ENCODE measurements at places on chromosomes 4 and X.

GRCh38 chr4:82415922-82416365 is 14.3 kb downstream of the HNRNPDL start:
- no peak for DNase-seq

DNA sequence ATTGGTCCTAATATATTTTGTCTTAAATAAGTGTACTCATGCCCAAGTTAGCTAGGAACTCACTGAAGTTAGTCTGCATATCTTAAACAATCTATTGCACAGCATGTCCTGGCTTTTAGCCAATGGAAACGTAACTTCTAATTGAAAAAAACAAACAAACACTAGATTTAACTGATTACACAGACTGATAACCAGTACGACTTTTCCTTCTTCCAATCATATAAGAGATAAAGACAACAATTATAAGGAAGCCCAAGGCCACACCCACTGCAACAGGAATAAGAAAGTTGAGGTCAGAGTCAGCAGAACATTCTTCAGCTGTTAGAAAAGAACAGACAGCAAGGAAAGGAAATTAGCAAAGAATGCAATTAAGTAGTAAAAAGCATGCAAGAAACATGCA is 40.8 kb downstream of the LAMP2 start:
- no peak for DNase-seq

DNA sequence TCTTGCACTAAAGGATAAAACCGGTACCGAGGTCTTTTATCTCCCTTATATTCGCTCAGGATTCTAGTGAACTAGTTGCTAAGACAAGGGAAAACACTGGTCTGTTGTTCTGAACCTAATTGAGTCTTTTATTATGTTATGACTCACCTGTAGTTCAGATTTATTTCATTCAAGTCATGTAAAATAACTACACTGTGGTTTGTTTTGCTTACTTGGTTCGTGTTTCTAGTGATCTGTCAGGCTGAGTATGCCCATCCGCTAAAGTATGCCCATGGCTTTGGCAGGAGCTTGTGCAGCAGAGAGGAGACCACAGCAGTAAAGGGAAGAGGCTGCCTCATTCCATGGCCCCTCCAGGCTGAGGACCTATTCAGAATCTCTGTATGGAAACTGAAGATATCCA is 126.1 kb downstream of the AFF1 start:
- DNase-seq: no peak

GRCh38 chr4:170138580-170139194 is 48.9 kb upstream of the AADAT start:
- peak; percentile 39 for DNase-seq

DNA sequence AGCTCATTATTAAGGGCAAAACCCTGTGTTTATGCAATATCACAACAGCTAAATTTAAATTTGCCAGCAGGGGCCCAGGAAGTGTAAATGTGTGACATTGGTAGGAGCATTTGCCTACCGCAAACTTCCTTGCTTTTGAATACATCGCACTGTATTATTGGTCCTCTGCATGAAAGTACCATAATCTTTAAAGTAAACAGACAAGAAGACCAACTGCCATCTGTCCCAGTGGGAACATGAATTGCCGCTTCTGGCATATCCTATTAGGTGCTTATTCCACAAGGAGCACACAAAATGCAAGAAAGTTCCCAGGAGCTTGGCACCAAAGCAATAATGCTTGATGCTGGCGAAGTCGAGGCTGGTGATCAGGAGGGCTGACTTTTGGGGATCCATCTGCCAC is 51.3 kb downstream of the SOD3 start:
- no peak for DNase-seq

DNA sequence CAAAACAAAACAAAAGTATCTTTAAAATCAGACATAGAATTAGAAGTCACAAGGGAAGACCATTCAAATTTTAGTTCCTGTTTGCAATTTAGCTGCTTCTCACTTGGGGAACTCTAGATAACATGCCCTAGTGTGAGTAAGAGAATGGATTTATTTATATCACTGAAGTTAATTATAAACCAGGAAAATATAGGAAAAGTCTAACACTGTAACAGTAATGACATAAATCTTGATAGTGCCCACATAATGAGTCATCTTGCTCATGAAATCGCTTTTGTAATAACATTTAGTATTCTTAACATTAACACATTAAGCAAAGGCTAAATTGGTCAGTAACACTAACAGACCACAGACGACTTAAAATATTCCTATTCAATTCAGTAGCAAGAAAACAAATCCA is 710.7 kb downstream of the STPG2 start:
- no peak for DNase-seq

- no peak for DNase-seq
Observed at GRCh38 chrX:96770315-96770714, 85.7 kb downstream of the DIAPH2 start.

DNA sequence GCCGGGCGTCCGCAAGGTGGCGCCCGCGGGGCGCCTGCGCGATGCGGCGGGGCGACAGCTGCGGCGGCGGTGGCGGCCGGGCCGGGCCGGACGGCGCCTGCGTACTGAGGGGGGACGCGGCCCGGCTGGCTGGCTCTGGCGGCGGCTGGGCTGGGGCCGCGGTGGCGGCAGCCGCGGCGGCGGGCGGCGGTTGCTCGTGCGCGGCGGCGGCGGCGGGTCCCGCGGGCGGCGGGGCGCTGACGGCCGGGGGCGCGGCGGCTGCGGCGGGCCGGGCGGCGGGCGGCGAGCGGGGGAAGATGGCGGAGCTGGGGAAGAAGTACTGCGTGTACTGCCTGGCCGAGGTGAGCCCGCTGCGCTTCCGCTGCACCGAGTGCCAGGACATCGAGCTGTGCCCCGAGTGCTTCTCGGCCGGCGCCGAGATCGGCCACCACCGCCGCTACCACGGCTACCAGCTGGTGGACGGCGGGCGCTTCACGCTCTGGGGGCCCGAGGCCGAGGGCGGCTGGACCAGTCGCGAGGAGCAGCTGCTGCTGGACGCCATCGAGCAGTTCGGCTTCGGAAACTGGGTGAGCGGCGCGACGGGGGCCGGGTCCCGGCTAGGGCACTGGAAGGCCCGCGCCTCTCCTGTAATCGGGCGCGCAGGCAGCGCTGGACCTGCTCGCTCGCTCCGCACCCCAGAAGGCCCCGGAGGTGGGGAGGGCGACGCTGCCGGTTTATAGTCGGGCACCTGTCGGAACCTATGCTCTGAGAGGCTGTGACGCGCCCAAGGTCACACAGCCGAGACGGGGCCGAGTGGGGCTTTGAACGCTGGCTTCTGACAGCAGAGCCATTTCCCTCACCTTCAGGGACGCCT is at the start of gene TADA2B:
TSS of gene TADA2B (plus strand) at position 89 of the 853 bp plus-strand sequence. CDS start at position 297, 208 bp downstream.
- DNase-seq: peak; percentile 61

- DNase-seq: no peak
Observed at GRCh38 chr4:104571341-104571740, 76.6 kb upstream of the CXXC4 start.

DNA sequence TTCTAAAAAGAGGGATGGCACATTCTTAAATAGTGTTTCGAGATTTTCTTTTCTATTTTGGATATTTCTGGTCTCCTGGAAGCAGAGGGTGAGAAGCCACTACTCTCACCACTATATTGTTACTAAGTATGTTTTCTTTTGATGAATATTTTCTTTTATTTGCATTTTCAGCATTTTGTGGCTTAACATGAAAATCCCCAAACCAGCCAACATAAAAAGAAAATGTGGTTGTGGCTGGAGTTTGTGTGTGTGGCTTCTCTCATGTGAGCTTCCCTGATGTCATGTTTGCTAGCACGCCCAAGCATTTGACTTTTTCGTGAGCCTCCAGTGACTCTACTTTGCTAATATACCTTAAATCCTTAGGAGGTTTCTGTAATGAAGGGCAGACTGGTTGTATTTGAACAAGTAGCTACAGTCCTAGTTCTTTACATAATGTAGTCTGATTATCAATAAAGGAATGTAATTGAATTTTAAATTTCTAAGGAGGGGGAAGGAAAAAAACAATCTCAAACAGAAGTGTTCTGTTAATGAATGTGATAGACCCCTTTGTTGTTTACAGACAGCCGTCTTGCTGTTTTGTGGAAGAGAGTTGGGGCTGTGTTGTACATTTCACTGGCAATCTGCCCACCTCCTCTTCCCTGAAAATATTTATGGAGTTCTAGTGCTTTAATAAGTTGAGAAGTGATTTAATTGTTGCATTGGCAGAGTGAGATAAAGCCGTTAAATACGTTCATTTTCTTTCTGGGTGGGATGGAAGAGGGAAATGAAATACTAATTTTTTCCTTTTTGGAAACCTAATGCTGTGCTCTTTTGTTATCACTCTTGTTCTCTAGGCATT is 114.6 kb downstream of the ARHGAP10 start:
- no peak for DNase-seq

- DNase-seq: no peak
Observed at GRCh38 chr4:2141762-2142451, 82.8 kb downstream of the NAT8L start.

GRCh38 chr4:14640476-14640875 is 361.8 kb upstream of the CPEB2 start:
- no peak for DNase-seq

DNA sequence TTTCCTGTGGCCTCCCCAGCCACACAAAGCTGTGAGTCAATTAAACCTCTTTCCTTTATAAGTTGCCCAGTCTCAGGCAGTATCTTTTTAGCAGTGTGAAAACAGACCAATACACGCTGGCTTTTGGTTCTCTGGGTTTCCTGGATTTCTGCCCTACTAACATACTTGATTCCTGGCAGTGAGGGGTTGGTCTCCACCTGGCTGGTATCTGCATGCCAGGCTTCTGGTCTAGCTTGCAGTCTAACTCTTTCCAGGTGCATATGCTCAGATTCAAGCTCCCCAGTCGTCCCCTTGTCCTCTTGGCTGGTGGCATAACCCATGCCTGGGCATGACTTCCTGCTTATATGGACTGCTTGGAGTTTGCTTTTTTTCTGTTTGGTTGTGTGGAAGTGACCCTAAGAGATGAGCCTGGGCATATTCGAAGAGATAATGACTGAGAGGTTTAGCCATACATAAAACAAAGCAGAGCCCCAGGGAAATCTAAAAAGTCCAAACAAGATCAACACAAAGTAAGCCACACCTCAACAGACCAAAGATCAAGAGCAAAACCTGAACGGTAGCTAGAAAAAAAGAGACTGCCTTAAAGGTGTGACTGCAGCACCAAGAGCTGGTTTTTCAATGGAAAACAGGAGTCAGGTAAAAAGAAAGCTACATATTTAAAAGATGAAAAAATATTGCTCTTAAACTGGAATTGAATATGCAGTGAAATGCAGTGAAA is 102.1 kb upstream of the STS start:
- no peak for DNase-seq

Data from CD4-positive, alpha-beta T cell treated with Interferon gamma for 1 hour (primary cell).